ENCODE measurements at places on chromosomes 7 and 10.

DNA sequence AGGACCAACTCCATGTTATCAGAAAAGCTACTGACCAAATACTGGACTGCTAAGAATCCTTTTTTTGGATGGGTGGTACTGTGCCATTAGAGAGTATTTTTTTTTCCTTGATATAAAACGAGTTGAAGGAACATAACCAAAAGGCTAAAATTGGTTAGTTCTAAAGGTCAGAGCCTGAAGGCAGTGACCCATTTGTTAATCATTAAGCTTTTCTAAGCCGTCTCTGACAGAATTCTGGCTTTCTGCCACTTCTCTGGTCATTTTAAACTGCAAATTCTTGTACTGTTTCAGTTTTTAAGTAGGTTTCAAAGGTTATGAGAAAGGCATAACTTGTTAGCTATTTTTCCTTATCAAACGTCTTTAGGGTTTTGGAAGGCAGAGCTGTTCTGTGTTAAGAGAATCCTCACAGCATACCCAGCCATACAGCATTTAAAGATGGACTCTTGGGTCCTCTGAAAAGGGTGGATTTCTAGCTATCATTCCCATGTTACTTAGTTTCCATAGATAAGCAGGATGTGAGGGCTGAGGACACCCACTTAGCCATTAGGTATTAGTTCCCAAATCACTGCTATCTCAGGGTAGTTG is 196.8 kb downstream of the RNLS start:
- no peak overlapping the region for H3K27ac ChIP-seq
- no peaks in the 10 kb centered on the region for H3K36me3 ChIP-seq
- H3K4me1 ChIP-seq = no peaks in the 10 kb centered on the region
- no peak overlapping the region for H3K4me3 ChIP-seq
- no peaks in the 10 kb centered on the region for H3K27me3 ChIP-seq

DNA sequence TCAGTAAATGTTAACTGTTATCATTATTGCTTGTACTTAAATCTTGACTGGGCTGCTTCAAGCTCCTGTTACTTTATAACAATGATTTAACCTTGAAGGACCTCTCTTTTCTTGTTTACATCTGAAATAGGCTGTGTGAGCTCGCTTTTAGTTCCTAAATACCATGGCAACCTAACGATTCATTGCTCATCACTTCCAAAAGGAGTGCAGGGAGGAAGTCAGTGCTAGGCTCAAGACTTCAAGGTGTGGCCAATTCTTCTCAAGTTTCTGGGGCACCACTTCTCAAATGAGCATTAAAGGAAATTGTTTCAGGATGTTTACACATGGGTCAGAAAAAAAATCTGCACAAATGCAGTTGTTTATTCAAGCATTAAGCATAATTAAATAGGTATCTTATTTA is 284.2 kb downstream of the MTERF1 start:
- H3K27ac ChIP-seq = no peak overlapping the region
- no peaks in the 10 kb centered on the region for H3K4me1 ChIP-seq
- H3K36me3 ChIP-seq = no peaks in the 10 kb centered on the region
- no peak overlapping the region for H3K4me3 ChIP-seq
- DNase-seq = no peak

- no peak overlapping the region for H3K27ac ChIP-seq
- no peaks in the 10 kb centered on the region for H3K4me1 ChIP-seq
- H3K4me3 ChIP-seq = no peak overlapping the region
- no peak for DNase-seq
- H3K27me3 ChIP-seq = no peaks in the 10 kb centered on the region
Observed at GRCh38 chr7:45874408-45875131, 1.7 kb upstream of the CCDC201 start.

DNA sequence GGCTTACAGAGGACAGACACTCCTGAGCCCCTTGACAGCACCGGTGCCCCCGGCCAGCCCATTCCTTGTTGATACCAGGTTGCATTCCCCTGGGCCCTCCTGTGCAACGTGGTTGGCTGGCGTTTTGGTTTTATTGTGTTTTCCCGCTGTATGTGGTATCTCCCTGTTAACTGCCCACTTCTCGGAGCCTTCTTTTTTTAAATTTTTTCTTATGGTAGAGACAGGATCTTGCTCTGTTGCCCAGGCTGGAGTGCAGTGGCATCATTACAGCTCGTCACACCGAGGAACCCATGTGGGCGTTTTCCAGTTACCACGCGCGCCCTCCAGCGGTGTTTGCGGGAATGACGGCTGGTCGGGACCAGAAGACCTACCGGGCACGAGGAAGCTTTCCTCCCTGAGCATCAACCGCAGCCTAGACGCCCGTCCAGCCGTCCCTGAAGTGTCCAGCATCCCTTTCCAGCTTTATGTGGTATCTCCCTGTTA is 16.9 kb upstream of the ZFAND2A start:
- no peak for DNase-seq
- H3K36me3 ChIP-seq = no peaks in the 10 kb centered on the region
- H3K4me1 ChIP-seq = no peaks in the 10 kb centered on the region
- no peak overlapping the region for H3K4me3 ChIP-seq
- no peak overlapping the region for H3K27ac ChIP-seq
- no peaks in the 10 kb centered on the region for H3K27me3 ChIP-seq

- no peak overlapping the region for H3K27ac ChIP-seq
- H3K36me3 ChIP-seq = no peaks in the 10 kb centered on the region
- H3K4me3 ChIP-seq = no peak overlapping the region
- no peak for DNase-seq
Observed at GRCh38 chr7:114659409-114660125, 245.0 kb downstream of the FOXP2 start.

DNA sequence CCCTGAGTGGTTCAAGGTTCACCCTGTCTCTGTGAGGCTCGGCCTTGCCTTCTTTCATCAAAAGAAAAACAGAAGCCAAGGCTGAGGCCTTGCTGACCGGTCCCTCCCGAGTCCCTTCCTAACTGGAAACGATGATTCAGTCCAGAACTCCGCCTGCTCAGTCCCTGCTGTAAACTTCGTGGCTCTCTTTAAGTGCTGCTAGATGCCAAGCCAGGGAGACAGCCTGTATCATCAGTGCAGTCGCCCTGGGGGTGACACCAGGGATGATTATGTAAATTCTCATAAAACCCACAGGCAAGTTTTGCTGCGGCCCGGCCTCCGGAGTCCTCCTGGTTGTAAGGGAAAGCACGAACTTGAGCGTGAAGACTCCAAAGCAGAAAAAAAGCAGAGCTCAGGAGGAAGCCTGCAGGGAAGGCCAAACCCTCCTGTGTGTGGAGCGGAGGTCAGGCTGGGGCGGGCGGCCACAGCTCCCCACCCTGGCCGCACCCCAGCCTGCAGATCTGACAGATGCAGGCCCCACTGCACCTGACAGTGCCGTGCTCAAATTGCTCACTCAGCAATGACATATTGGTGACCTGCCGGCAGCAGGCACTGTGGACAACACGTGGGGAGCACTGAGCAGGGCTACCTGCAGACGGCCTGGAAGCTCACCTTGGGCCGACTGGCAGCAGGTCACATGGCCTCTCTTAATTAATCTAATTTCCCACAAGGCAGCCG is 123.4 kb downstream of the DYNC2I1 start:
- H3K4me1 ChIP-seq = no peaks in the 10 kb centered on the region
- no peaks in the 10 kb centered on the region for H3K27me3 ChIP-seq
- no peak overlapping the region for H3K4me3 ChIP-seq
- DNase-seq = no peak

DNA sequence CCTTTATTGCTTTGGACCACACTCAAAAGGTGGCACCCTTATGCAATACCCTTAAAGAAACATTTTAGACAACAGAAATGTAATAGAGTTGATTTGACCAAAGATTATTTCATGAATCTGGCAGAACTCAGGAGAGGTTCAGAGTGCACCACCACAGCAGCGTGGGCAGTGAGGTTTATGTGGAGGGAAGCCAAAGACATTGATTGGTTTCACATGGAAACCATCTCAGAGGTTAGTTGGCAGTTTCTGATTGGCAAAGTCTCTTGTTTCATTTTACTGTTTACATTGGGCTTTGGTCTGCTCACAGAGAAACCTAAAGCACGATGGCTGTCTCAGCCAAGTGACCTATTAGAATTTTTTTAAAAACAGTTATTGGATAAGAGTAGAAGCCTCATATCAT is 101.3 kb downstream of the SDHAF3 start:
- no peak overlapping the region for H3K27ac ChIP-seq
- H3K4me1 ChIP-seq = no peaks in the 10 kb centered on the region
- DNase-seq = no peak
- no peak overlapping the region for H3K4me3 ChIP-seq

- no peak overlapping the region for H3K27ac ChIP-seq
- DNase-seq = no peak
- H3K4me3 ChIP-seq = no peak overlapping the region
- no peaks in the 10 kb centered on the region for H3K27me3 ChIP-seq
Observed at GRCh38 chr7:151813997-151814396, 62.9 kb downstream of the PRKAG2 start.

DNA sequence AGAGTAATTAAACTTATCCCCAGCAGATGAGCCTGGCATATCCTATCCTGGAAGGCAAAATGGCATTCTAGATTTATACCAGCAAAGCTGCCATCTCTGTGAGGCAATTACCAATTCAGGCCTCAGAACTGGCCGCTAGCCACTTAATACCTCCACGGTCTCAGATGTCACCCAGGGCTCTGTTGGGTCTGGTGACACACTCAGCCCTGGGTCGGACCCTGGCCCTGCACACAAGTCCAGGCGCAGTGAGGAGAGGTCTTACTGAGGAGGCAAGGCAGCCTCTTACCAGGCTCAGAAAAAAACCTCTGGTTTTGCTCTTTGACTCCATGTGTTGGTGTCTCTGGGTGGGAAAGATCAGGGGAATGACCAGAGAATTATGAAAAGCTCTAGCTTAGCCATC is 186.6 kb downstream of the EMX2 start:
- H3K4me3 ChIP-seq = no peak overlapping the region
- no peaks in the 10 kb centered on the region for H3K27me3 ChIP-seq
- no peak for DNase-seq
- H3K27ac ChIP-seq = no peak overlapping the region

DNA sequence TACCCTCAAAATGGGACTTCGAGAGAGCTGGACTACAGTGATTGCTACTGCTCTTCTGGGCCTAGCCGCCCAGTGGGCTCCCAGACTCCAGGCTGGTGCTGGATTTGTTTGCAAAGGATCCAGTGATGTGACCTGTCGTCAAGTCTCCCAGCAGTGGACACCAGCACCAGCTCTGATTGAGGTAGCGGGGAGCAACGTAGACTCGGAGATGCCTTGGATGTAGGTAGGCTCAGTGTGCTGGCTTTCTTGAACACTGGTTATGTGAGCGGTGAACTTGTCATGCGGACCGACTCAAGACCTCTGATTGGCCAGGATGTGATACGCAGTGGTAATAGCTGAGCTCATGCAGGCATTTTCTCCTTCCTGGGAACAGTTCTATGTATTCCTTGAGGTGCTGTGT is 19.4 kb downstream of the AKR1C2 start:
- H3K4me1 ChIP-seq = no peaks in the 10 kb centered on the region
- no peaks in the 10 kb centered on the region for H3K36me3 ChIP-seq
- no peak for DNase-seq
- no peaks in the 10 kb centered on the region for H3K27me3 ChIP-seq
- H3K4me3 ChIP-seq = no peak overlapping the region
- no peak overlapping the region for H3K27ac ChIP-seq

DNA sequence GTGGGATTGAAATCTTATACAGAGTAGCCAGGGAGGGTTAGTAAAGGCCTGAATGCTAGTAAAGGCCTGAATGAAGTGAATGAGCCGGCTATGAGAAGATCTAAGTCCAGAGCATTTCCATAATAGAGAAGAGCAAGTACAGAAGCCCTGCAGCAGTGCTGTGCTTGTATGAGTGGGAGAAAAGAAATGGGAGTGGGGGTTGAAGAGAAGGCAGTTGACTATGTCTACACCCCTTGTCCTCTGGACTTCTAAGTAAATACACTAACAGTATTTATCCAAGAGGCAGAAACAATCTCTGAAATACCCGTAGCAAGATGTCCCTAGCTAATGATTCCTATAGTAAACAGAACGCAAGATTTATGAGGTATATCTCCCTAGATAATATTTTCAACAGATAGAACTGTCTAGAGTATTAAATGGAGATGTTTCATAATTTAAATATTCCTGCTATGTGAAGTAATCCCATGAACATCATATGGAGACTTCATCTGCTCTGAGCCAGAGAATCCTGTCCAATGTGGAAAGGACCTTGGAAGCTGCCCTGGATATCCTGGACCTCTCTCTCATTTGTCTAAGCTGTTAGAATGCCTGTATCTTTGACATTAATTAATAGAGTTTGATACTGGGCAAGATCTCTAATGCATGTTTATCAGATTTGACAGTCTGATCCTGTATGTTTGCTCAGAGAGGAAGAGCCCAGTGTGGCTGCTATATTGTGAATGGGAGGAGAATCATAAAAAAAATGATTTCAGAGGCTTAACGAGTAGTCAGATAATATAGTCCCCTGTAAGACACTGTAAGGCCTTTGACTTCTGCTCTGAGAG is 171.6 kb downstream of the LRRN3 start:
- no peak for DNase-seq
- no peaks in the 10 kb centered on the region for H3K36me3 ChIP-seq
- no peak overlapping the region for H3K4me3 ChIP-seq
- H3K4me1 ChIP-seq = no peaks in the 10 kb centered on the region
- H3K27me3 ChIP-seq = no peaks in the 10 kb centered on the region

GRCh38 chr10:45058580-45058979 is 57.9 kb downstream of the ZNF22 start:
- no peaks in the 10 kb centered on the region for H3K27me3 ChIP-seq
- H3K4me3 ChIP-seq = no peak overlapping the region
- no peaks in the 10 kb centered on the region for H3K36me3 ChIP-seq
- H3K4me1 ChIP-seq = no peaks in the 10 kb centered on the region
- DNase-seq = no peak

DNA sequence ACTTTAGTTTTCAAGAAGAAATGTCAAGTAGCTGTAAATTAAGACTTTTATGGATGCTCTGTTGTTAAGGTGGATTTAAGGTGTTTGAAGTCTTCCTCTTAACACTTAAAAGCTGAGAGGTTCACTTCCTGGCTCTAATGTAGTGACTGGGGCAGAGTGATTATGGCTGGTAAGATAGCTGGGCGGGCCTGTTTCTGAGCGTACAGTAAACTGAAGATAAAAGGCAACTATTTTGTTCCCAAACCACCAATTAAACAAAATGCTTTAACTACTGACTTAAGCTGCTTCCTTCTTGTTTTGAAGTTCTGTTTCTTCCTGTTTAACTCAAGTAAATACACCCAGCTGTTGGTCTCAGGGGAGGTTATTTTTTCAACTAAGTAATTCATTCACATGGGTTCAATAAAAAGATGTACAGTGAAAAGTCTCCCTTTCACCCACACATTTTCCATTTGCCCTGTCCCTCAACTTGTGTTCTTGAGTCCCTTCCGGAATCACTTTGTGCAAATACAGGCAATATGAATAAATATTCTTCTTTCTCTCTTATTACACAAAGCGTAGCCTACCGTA is 19.3 kb downstream of the VWA2 start:
- H3K27me3 ChIP-seq = no peaks in the 10 kb centered on the region
- no peak for DNase-seq
- H3K36me3 ChIP-seq = no peaks in the 10 kb centered on the region

Data from prostate gland (tissue), 2 donors.